ENCODE measurements at places on chromosomes 5 and 9.

GRCh38 chr9:73151653-73152542, at the start of gene ANXA1:
TSS of gene ANXA1 (plus strand) at chr9:73151865. CDS start at chr9:73158536, 6,671 bp downstream.
- peak; percentile 59 for DNase-seq

- no peak for DNase-seq
Observed at GRCh38 chr5:129909225-129909624, 5.0 kb downstream of the CHSY3 start.

DNA sequence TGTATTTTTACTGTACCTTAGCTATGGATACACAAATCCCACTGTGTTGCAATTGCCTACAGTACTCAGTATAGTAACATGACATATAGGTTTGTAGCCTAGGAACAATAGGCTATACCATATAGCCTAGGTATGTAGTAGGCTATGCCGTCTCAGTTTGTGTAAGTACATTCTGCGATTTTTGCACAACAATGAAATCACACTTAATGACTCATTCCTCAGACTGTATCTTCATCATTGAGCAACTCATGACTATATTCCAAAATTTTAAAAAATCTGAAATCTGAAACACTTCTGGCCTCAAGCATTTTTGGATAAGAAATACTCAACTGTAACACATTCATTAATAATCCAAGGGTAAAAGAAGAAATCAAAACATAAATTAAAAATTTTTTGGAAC, 666.8 kb upstream of the GRAMD2B start:
- peak; percentile 13 for DNase-seq

DNA sequence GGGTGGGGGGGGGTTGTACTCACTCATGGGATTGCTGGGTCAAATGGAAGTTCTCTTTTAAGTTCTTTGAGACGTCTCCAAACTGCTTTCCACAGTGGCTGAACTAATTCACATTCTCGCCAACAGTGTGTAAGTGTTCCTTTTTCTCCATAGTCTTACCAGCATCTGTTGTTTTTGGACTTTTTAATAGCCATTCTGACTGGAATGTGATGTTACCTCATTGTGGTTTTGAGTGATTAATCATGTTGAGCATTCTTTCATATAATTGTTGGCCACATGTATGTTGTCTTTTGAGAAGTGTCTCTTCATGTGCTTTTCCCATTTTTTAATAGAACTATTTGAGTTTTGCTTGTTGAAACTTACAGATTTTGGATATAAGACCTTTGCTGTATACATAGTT, 94.9 kb upstream of the PLPPR1 start:
- DNase-seq: no peak

DNA sequence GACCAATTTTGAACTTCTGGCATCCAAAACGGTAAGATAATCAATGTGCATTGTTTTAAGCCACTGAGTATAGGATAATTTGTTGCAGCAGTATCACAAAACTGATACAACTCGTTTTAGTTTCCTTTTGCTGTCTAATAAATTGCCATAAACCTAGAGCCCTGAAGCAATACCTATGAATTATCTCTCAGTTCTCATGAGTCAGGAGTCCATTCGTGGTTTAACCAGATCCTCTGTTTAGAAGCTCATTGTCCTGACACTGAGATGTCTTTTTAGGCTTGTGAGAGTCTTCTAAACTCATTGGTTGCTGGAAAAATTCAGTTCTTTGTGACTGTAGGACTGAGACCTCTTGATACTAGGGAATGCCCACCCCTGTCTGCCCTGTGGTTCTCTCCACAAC, 262.9 kb downstream of the SEMA5A start:
- DNase-seq: no peak
